ENCODE measurements at places on chromosomes 7 and 10.

GRCh38 chr10:110918643-110919348 lies at the start of gene BBIP1:
Gene BBIP1 (minus strand): TSS chr10:110919180. CDS start chr10:110918157, 1,023 bp downstream.
- DNase-seq, result no peak

DNA sequence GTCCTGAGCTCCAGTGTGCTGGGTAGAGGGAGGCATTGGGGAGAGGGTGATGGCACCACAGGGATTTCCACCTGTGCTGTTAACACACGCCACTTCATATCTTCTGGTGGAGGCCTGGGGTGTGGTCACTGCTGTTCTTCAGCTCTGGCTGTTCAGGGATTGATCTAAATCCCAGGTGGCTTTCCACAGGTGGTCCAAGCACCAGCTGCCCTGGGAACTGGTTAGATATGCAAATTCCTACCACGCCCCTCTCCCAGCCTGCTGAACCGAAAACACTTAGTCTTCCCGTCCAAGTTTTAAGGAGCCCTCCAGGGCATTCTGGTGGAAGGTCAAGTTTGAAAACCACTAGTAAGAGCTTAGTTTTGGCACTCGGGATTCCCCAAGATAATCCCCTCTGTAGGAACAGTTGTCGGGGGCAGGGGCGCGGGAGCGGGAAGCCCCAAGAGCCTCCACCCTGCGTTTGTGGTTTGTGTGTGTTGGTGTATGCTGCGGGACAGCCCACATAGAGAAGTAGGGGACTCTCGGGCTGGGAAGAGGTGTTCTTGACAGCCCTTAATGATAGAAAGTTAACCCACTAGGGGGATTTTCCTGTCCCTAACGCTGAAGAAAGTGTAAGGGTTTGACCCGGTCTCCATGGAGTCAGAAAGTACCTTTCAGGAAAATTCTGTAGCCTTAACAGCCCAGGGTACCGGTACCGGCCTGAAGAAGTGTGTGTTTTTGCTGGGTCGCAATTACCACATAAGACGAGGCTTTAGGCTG lies 5.1 kb downstream of the DEPP1 start:
- no peak for DNase-seq

DNA sequence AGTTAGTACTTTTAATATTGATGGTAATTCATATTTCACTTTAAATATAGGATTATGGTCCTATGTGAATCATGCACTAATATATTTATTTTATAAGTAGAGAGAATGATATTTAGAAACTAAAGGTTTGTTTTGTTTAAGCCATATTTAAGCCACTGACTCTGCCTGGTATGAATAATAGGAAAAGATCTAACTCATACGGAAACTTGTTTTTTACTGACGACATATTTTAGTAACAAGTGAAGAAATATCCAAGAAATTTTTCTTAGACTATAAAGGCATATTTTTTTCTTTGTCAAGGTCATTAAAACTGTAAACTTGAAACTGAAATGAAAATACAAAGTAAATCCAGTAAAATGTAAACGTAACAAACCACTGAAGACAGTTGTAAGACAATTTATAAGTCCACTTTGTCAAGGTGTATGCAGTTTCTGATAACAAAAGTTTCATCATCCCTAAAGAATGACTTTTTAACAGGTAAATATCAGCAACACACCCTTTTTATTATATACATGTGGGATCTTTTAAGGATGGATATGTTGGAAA lies 147.1 kb downstream of the PHF14 start:
- DNase-seq, result no peak

DNA sequence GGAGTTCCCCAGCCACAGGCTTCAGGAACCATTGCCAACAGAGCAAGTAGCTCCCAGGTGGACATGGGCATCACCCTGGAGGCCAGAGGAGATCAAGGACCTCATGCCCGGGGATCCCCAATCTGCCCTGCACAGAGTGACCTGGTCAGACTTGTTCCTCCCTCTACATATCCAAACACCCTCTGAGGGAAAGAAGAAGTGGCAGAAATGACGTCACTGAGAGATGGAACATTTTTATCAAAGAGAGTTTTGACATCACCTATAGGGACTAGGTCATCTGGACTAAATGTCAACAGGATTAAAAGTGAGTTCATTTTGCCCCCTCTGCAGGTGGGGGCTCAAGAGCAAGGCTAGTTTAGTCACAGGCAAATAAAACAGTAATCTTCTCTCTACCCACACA lies 273.7 kb downstream of the SKAP2 start:
- no peak for DNase-seq

- DNase-seq, result no peak
These were observed 316.2 kb downstream of the SORCS3 start for GRCh38 chr10:104957178-104957841.

GRCh38 chr10:130935128-130935439 lies 376.4 kb downstream of the TCERG1L start:
- DNase-seq, result no peak
